ENCODE measurements at places on chromosomes 1 and 21.

- DNase-seq = no peak
Observed at GRCh38 chr21:45304945-45305344, 17.2 kb upstream of the POFUT2 start.

DNA sequence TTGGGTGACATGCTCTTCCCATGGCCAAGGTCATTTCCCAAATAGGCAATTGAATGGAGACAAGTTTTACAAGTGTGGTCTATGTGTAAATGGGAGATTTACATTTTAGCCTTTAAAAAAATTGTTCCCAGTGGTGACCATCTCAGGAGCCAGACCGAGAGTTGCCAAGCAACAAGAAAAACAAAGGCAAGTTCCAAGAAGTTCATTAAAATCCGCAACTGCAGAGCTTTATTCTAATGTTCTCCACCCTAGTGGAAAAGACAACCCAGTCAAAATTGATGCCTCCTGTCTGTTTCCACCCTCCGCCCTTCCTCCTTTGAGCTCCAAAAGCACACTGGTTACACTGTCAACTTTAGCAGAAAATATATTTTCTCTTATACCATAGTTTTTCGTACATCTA, 33.2 kb upstream of the CD55 start:
- DNase-seq = no peak

DNA sequence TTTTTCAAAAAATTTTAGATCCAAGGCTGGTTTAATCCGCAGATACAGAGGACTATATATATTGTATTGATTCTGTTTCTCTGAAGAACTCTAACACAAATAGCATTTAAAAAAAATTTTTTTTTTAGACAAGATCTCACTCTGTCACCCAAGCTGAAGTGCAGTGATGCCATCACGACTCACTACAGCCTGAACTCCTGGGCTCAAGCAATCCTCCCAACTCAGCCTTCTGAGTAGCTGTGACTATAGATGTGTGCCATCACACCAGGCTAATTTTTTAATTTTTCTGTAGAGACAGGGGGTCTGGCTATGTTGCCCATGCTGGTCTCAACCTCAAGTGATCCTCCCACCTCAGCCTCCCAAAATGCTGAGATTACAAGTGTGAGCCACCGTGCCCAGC, 3.0 kb downstream of the ANKRD45 start:
- no peak for DNase-seq

DNA sequence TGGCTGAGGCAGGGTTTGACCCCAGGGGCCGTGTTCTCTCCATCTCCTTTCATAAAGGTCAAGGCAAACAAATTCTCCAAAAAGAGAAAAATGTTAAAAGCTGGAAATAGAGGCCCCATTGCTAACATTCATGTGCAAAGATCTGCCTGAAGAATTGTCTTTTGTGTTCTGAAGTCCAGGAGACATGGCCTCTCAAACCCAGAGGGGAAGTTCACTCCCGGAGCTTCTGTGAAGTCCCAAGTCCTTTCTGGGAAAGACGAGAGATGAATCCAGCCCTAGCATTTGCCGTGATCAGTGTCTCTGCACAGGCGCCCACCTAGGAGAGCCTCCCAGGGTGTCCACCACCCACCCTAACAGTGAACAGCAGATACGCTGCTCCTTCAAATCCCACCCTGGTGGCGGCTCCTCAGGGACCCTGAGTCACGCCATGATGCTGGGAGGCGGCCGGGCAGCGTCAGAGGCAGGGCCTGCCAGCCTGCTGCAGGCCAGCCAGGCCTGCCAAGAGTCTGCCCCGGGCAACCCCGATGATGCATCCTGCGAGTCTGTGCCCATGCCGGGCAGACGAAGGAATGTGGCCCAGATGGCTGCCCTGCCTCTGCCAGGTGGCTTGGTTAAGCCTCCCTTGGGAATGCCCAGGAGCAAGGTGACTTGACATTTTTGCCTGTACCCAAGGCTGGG, 5.2 kb upstream of the C2CD2 start:
- DNase-seq = no peak

DNA sequence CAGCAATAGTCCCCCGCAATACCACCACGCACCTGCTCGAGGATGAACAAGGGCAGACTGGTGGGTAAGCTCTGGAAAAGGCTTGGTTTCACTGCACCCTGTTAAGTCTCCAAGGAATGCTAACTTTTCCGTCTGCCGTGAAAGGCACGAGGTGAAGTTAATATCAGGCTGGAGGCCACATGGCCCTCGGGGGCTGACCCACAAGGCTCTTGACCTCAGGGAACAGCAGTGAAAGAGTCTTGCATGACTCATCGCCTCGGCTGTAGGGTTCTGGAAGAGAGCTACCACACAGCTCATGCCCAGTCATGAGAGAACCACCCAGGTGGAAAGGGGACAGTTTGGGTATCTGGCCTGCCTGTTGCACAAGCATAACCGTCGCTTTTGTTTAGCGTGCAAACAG, 24.7 kb downstream of the SCCPDH start:
- no peak for DNase-seq

- DNase-seq = no peak
Observed at GRCh38 chr1:39969531-39970270, 14.8 kb downstream of the MFSD2A start.

GRCh38 chr21:15442743-15443469, 286.9 kb upstream of the USP25 start:
- no peak for DNase-seq

DNA sequence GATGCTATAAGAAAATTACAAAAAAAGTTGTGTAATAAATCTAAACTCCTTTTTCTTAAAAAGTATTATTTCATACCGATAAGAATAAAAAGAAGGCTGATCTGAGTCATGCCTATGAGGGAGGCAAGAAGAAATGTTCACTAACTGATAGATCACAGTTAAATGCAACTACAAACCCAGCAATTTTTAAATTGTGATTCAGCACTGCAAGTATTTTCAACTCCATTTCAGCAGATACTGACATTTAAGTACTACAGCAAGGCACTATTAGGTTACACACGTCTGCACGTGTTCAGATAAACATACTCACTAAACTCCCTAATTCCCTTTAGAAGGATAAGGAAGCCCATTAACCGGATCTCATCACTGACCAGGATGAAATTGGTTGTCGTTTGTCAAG, 213.3 kb upstream of the ZRANB2 start:
- no peak for DNase-seq

GRCh38 chr1:159652506-159652905, 61.9 kb downstream of the CRP start:
- no peak for DNase-seq

GRCh38 chr21:33266789-33267135, 595 bp downstream of the IL10RB start:
- DNase-seq = no peak

GRCh38 chr1:20376171-20376570, 85.5 kb downstream of the VWA5B1 start:
- no peak for DNase-seq

DNA sequence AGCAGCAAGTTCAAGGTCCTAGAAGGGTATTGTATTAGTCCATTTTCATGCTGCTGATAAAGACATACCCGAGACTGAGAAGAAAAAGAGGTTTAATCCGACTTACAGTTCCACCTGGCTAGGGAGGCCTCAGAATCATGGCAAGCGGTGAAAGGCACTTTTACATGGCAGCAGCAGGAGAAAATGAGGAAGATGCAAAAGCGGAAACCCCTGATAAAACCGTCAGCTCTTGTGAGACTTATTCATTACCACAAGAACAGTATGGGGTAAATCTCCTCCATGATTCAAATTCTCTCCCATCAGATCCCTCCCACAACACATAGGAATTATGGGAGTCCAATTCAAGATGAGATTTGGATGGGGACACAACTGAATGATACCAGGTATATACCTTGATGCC, 409.5 kb downstream of the NTNG1 start:
- DNase-seq = no peak

DNA sequence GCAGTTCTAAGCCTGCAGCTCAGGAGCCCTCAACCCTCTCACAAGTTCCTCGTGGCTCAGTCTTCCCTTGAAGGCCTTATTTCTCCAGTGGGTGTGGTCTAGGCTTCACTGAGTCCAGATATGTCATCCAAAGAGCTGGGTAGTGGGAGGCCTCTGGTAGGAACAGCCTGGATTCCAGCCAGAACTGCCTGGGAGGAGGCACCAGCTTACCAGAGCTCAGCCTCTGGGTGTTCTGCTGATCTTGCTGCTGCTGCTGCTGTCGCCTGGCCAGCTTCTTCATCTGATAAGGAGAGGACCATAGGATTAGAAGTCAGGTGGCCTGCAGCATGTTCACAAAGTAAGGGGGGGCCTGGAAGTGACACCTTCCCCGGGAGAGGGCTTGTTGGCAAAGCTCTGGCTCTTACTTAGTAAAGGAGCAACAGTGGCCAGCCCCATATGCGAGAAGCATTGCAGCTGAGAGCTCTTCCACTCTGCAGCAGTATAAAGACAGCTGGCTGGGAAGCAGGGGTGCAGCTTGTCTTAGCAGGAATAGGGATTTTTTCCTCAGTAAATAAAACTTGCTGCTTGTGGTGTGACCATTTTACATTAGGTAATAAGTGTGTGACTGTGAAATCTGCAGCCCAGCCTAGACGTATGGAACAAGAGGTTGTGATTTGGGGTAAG, 148.5 kb downstream of the LMX1A start:
- no peak for DNase-seq

DNA sequence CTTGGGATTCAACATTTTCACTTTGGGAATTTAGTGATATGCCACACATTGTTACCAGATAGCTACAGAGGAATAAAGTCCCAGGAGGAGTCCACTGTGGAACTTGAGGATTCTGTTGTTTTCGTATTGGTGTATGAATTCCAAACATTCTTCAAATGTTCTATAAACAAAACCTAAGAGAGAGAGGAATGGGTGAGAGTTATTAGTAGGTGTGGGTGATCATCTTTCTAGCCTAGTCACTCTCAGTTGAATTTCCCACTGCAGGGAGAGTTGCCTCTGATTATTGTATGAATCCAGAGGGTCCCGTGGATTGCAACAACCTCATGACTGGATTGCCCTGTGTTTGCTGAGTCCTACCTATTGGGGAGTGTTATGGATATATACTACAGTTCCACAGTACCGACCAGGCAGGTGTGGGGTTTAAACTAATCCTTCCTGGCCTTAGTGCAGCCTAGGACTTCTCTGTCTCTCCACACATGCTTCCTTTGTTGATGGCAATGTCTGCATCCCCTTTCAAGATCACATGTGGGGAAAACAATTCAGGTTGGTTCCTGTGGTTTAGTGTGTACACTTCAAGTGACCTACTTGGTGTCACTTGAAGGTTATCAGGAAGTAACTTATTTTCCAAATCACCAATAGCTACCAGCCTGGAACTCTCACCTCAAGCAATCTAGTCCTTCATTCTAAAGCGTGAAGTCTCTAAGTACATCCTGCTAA, 91.8 kb downstream of the ADCY10 start:
- DNase-seq = no peak

GRCh38 chr1:203349166-203349565, 1.8 kb downstream of the FMOD start:
- DNase-seq = no peak

- DNase-seq = no peak
Observed at GRCh38 chr1:244409701-244410100, 42.0 kb downstream of the ADSS2 start.

GRCh38 chr1:218284377-218284916, 646 bp upstream of the RRP15 start:
- no peak for DNase-seq

Data from NCI-H2107 (cell line).